ENCODE measurements at places on chromosomes 3 and 15.

DNA sequence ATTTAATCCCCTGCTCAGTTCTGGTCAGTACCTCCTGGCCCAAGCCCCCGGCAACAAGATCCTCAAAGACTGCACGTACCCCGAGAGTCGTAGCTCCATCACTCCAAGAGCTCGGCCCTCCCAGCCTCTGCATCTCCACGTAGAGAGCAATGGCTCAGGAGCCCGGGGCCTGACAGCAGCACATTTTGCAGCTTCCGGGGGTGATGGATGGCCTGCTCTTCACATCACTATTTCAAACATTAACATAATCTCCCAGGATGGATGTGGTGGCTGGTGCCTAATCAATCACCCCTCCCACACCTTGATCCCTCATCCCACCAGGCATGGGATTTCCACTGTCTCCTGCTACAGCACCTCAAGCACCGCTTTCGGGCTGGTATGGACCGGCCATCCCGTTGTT lies 28.1 kb downstream of the CACNA2D2 start:
- DNase-seq, result no peak

GRCh38 chr3:162760789-162761188 lies 1264.2 kb downstream of the OTOL1 start:
- no peak for DNase-seq

- no peak for DNase-seq
These were observed 84.6 kb downstream of the PEAK1 start for GRCh38 chr15:77335298-77335697.

DNA sequence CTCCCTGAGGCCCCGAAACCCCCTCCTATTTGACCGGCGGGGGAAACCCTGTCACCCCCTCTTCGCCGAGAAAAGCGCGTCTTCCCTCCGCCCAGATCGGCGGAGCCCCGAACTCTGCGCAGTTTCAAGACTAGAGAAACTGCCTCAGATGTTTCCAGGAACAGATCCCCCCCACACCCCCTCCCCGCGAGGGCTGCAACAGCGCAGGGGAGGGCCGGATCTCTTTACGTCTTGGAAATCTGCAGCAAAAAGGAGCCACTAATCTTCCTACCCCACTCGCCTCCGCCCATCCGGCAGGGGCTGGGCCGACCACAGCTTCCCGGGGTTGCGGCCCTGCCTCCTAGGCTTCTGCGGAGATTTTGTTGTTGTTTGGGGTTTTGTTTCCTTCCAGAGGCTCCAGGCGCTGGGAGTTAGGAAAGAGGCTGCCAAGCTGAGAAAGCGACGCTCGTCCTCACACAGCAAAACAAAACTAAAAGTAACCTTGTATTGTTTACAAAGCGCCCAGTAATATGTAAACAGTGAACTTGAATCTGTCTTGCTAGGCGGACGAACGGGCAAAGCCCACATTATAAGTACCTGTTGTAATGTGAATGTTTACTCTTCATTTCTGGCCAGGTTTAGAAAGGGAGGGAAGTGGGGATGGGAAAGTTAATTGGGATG lies 2.2 kb downstream of the FOXB1 start:
- no peak for DNase-seq

DNA sequence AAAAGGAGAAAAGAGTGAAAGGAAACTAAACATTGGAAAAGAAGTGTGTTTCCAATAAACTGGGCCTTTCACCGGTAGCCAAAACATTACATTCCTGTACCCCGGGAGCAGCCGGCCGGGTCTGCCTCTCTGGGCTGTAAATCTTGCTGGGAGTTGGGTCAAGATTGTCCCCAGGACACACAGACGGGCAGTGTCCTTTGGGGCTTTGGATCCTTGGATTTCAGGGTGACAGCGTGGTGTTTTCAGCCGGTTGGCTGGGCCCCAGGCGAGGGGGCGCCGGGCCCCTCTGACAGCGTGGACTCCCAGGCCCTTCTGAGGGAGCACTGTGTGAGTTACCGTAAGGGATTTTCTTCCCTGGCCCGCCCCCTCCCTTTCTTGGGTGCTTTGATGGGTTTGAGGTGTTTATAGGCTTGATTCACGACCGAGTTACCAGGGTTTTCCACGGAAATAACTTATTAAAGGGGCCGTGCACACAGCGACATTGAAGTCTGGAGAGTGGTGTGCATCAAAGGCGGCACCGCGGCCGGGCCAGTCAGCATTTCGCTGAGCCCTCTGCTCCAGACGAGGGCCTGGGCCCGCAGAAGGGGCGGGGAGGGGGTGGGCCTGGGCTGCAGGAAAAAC lies 27.4 kb downstream of the SMAD6 start:
- no peak for DNase-seq

GRCh38 chr3:151314137-151314536 lies 2.5 kb downstream of the GPR87 start:
- DNase-seq, result no peak

DNA sequence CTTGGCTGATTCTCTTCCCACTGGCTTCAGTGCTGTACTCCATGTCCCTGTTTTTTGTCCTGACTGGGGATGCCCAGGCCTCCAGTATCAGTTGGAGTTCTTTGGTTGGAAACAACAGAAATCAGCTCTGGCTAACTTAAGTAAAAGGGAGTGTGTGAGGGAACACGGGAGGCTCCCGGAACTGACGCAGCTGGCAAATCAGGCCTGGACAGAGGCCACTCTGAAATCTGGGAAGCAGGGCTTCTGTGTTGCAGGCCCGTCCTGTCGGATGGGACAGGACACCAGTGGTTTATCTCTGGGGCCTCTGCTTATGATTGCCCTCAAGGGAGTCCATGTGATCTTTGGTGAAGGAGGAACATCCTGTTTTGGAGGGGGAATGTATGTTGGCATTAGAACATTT lies 124.3 kb downstream of the CHCHD6 start:
- no peak for DNase-seq

DNA sequence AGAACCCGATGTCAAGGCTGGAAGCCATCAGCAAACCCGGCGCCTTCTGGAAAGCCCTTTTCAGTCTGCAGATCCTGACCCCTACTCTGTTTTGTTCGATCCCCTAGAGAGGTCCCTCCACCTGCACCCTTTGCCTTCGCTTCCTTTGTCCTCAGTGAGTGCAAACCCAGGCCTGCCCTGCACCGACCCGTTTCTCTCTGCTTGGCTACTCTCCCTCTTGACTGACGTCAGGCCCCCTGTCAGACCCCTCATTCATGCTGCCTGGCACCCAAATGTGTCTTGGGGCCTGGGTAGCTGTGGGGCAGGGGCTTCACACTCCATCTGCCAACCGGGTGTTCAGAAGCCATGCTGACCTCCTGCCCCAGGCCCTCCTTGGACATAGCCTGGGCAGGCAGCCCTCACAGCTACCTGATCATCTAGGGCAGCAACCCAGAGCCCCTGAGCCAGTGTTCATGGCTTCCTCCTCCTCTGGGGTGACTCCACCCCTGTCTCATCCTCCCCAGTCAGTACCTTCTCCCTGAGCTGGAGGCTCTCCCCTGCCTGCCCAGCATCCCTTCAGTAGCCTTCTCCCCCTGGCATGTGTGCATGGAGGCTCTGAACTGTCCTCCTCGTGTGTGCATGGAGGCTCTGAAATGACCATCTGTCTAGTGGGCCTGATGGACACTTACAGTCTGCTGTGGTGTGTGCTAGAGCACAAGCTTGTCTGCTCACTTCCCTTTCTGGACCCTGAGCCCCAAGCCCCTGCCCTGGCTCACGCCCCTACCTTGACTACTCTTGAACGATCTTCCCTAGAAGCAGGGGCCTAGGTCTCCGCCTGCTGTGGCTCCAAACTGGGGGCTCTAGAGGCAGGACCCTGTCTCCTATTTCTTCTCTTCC lies 69.4 kb downstream of the EXOG start:
- DNase-seq, result no peak

- no peak for DNase-seq
These were observed 66.6 kb downstream of the GAP43 start for GRCh38 chr3:115689928-115690327.
